ENCODE measurements at places on chromosomes 11 and 22.

- DNase-seq, result no peak
These were observed 33.3 kb downstream of the AMPD3 start for GRCh38 chr11:10488121-10488933.

DNA sequence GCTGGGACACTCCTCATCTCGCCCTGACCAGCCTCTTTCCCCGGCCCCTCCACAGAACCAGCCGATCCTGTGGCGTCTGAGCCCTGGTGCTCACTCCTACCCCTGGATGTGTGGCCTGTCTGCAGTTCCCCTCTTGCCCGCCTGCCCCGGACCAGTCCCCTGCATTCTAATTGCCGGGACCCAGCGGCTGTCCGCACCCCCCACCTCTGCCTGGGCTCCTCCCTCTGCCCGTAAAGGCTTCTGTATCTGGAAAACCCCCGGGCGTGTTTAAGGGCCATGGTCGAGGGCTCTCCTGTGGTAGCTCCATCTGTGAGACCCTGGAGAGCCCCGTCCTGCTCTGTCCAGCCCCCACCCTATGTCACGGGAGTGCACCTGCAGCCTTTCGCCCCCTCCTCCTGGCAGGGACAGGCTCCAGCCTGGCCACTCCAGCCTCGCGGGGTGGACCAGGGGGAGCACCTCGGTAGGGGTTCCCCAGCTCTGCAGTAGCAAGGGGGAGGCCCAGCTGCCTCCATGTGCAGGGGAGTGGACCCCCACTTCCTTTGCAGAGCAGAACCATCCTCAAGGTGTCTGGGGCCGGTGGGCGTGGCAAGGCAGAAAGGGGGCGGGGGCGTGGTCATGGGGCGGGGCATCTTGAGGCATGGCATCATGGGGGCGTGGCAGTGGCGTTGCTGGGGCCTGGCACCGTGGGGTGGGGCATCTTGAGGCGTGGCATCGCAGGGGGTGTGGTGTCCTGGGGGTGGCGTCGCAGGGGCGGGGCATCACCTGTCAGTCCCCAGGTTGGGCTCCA, 430.4 kb downstream of the TBC1D22A start:
- no peak for DNase-seq

DNA sequence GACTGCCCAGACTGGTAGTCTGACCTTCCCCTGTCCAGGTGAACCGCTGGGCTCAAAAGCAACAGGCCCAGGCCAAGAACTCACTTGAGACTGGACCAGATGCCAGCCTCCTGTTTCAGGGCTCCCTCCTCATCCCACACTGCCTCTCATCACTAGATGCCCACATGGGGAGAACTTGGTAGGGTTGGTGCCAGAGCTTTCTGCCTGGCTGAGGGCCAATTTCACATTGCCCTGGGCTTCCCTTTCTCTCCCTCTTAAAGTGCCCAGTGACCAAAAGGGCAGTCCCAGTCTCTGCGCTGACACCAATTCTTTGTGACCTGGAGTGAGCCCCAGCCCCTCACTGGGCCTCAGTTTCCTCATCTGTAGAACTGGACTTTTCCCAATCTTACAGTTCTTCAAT, 41.7 kb downstream of the C11orf58 start:
- no peak for DNase-seq

GRCh38 chr11:68978626-68978930, 2.2 kb downstream of the MRGPRD start:
- no peak for DNase-seq

DNA sequence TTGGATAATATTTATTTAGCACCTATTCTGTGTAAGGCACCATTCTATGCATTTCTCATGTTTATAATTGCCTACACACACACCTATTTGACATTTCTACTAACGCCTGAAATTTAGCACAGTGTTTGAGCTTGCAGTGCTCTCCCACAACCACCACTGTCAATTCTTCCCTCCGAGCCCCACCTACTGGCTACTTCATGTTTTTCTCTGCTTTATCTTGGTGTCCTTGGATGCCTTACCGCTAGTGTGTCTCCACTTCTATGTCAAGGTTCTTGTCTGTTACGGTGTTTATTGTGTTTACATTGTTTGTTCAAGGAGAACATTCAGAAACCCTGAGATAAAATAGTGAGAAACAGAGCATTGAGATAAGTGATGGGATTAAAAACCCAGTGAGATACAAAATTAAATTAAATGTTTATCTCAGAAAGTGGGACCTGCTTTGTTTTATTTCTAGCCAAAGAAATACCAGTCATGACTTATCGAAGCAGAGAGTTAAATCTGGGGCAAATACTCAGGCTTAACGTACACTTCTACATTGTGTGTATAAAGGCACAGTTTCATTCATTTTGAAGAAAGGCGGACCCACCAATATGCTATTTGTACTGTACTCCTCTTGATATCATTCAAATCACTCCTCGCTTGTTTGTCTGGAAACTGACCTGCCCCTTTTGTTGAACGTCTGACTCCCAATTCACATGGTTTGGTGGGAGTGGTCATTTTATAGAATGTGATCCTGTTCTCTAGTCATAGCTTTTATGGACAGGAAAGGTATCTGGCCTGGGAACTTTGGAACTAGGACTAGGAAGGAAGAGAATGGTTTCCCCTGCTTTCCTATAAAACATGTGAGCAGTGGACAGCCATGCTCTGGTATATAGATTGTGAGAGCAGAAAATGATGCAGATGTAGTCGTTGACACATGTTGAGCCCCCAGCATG, 39.2 kb upstream of the SLC36A4 start:
- peak; percentile 21 for DNase-seq

GRCh38 chr11:125951731-125952130, 5.9 kb downstream of the VSIG10L2 start:
- no peak for DNase-seq

DNA sequence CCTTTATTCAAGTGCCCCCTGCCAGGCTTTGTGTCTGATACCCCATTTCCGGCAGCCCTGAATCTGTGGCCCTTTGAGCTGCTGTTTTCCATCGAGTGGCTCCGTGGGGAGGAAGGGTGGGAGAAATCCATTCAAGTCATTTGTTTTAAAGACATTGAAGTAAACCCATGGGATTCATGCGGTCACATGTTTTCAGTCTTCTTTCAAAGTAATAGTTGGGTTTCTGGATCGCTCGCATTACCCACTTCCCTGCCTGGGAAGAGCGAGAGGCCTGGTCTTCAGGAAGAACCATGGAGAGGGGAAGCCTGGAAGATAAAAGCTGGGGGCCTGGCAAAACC, 14.4 kb downstream of the DAGLA start:
- DNase-seq, result no peak

DNA sequence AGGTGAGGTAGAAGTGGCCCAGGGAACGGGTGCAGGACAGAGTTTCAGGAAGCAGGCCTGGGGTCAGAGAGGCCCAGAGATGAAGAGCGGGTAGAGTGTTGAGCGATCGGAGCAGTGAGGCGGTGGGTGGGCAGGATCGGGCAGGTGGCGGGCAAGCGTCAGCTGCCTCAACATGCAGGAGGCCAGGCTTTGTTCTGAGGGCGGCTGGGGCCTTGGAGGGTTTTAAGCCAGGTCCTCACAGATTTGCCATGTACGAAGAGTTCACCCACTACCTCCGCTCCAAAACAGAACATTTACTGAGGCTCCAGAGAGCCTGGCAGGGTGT, 29.4 kb downstream of the FLRT1 start:
- DNase-seq, result no peak

- no peak for DNase-seq
These were observed 7.2 kb upstream of the IL18BP start for GRCh38 chr11:71991494-71991893.

DNA sequence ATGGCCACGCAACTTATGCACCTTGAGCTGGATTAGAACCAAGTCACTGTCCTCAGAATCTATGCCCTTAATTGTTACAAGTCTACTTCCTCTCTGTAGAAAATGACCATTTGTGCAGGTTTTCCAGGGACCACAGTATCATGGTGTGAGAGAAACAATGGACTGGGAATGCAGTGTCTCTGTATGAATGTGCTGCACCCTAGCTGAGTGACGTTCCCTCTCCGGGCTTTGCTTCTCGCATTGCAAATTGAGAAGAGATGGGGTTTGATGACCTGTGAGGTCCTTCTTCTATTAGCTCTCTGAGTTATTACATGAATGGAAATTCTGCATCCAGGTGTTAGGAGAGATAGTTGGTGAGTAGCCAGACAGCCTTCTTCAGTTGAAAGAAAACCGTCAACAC, 1052.3 kb downstream of the NTM start:
- DNase-seq, result no peak

DNA sequence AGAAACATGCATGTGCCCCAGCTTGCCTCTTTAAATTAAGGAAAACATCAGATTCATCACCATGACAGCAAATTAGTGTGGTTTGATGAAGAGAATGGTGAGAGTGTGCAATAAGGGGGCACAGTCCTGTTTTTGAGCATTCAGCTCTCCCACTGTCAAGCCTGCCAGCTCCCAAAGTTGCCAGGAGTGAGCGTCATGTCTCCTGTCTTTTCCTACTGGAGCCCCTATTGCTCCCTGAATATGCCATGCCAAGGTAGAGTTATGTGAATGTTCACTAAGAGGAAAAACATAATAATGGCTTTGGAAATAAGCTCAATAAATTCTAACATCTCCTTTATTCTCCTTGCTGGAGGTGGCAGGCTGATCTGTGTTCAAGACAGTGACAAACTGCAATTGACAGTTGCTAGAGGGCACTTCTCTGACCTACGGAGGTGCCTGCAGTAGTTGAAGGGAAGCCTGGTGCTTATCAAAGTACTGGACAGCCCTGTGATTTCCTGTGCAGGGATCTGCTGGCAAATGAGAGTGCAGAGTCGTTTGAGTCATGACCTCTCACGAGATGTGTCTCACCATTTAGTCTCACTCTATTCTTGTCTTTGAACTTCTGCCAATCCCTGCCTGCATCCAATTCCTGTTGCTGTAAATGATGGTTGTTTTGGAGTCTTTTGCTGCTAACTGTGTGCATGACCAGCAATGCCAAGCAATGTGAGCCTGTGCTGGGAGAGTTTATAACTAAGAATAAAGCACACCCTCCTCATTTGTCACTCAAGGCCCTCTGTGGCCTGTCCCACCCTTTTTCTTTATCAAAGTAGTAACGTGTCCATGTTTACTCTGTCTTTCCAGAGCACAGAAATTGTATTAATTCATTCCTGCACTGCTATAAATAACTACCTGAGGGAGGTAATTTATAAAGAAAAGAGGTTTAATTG, 34.8 kb downstream of the MRGPRX2 start:
- no peak for DNase-seq

GRCh38 chr11:7484645-7485044, 661 bp upstream of the OLFML1 start:
- DNase-seq, result no peak

GRCh38 chr11:16632295-16633200, 105.9 kb upstream of the C11orf58 start:
- DNase-seq, result peak; percentile 4

DNA sequence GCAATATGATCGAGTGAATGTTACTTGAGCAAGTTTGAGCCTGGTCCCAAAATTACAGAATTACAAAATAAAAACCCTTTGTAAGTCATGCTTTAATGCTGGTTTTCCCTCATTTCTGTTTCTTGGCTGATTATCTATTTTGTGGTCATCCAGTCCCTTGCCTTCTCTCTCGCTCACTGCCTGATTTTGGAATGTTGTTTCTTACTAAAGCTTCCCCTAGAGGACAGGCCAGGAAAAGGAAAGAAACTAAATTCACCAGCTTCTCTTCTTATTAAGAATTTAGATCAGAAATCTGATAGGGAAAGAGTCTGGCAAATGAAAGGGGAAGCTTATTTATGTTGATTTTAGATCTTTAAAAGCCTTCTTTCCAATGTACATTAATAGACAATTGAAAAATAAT, 16.6 kb upstream of the BDNF start:
- DNase-seq, result no peak

- no peak for DNase-seq
These were observed 772 bp downstream of the TBC1D10C start for GRCh38 chr11:67404515-67405195.

GRCh38 chr11:79393362-79394043, 47.3 kb downstream of the TENM4 start:
- DNase-seq, result no peak

DNA sequence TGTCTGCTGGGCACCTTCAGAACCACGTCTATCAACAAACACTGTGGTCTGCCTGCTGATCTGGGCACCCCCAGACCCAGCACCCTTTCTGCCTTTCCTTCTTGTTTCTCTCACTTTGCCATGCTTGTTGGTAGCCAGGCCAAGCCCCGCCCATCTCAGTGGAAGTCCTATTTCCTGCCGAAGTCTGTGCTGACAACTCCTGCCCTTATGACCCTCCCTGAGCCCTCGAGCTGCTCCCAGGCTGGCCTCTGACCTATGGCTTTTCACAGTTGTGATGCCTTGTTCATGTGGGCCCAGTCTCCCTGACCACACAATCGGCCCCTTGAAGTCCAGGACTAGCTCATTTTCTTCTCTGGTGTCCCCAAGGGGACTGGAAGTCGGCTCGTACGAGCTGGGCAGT, 132.1 kb downstream of the DSCAML1 start:
- DNase-seq, result no peak

- no peak for DNase-seq
These were observed 2.0 kb downstream of the WT1 start for GRCh38 chr11:32433101-32433913.

GRCh38 chr11:71302911-71303310, 50.5 kb upstream of the SHANK2 start:
- no peak for DNase-seq

DNA sequence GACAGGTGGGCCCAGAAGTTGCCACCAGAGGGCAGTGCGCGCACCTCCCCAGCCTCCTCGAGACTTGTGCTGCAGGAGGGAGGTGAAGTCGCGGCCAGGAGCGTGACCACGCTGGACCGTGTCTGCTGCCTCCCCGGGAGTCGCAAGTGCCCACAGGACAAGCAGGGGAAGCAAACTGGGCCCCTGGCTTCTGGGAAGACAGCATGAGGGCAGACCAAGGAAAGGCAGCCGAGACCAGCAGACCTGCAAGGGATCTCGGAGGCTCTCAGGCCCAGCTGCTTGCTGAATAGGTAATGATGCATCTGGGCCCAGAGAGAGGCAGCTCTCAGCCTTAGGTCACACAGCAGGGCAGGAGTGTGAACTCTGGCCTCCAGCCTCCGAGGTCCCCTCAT, 17.0 kb upstream of the IL2RB start:
- peak; percentile 74 for DNase-seq

GRCh38 chr11:108854346-108854745, 189.5 kb downstream of the DDX10 start:
- no peak for DNase-seq

DNA sequence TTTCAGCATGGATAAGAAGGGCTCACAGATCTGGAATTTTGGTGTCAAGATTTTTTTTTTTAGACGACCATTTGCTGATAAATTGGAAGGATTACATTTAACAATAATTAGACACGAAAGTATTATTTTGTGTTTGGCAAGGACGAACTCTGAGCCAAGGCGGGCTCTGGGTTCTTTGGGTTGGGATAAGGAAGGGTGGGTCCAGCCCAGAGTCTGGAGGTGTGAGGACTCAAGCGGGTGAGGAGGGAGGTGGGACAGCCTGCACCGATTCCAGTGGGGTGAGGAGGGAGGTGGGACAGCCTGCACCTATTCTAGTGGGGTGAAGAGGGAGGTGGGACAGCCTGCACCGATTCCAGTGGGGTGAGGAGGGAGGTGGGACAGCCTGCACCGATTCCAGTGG, 4.1 kb downstream of the B3GAT1 start:
- no peak for DNase-seq

GRCh38 chr11:78311702-78312371, 105.8 kb downstream of the GAB2 start:
- DNase-seq, result no peak

Data from erythroblast (primary cell).